ENCODE measurements at places on chromosomes 6 and 20.
A peak's percentile ranks its signal among the peaks of the same experiment; 100 is the strongest.

- H3K36me3 ChIP-seq, result peaks cover 30% of the 10 kb centered on the region
- no peaks in the 10 kb centered on the region for H3K4me1 ChIP-seq
- no peak overlapping the region for H3K27ac ChIP-seq
- no peak overlapping the region for H3K4me3 ChIP-seq
Measured at GRCh38 chr6:31888276-31889258, 8.9 kb downstream of the EHMT2 start.

DNA sequence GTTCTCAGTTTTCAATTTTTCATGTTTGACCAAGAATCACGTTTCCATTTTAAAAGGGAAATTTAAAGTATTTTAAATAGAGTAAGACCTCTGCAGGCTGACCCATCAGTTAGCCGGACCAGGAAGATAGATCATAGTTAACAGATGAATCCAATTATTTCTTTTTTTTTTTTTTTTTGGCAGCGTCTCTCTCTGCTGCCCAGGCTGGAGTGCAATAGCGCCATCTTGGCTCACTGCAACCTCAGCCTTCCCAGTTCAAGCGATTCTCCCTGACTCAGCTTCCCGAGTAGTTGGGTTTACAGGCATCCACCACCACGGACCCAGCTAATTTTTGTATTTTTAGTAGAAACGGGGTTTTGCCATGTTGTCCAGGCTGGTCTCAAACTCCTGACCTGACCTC lies 256.7 kb upstream of the CNR1 start:
- H3K27ac ChIP-seq, result no peak overlapping the region
- H3K4me1 ChIP-seq, result no peaks in the 10 kb centered on the region
- H3K4me3 ChIP-seq, result no peak overlapping the region

GRCh38 chr6:52498538-52499017 lies 78.3 kb downstream of the TRAM2 start:
- H3K27ac ChIP-seq, result peak overlapping the region; percentile 21

DNA sequence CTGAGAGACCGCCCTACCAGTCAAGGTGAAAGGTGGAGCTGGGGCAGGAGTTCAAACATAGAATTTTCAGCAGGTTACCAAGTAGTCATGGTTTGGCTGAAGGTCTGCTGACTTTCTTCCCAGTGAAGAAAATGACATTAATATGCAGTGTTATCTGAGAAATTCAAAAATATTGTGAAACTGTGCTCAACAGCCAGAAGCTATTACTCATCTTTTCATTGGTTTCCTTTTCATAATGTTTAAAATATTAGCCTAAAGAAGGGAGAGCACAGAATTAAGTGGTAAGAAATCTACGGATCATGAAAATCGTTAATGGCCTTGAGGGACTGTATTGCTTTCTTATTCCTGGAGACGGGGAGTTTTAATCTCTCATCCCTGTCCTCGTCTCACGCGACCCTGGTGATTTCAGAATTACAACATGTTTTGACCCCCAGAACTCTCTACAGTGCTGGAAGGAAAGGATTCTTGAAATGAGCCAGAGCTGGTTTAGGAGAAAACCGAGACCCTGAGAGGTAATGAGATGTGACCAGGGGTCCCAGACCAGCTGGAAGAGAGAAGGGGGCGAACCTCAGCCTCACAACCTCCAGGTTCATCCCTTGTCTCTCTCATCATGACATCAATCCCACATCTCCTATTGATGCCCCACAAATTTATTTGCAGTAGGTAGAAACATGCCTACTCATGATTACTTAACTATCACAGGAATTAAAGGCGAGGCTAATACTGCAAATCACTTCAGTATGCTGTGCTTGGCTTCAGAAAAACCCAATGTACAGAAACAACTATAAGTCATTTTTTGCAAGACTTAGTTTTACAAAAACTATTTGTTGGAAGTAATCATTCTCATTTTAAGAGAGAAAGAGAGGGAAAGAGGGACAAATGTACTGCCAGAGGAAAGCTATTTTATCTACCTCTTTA lies 209.5 kb downstream of the FNDC1 start:
- peak; percentile 6 for DNase-seq
- H3K36me3 ChIP-seq, result no peaks in the 10 kb centered on the region
- no peak overlapping the region for H3K27ac ChIP-seq
- no peaks in the 10 kb centered on the region for H3K4me1 ChIP-seq
- H3K27me3 ChIP-seq, result no peaks in the 10 kb centered on the region

- H3K4me1 ChIP-seq, result no peaks in the 10 kb centered on the region
- no peak overlapping the region for H3K27ac ChIP-seq
- H3K27me3 ChIP-seq, result no peaks in the 10 kb centered on the region
- H3K36me3 ChIP-seq, result no peaks in the 10 kb centered on the region
Measured at GRCh38 chr6:71157345-71157744, 131.3 kb upstream of the OGFRL1 start.

GRCh38 chr20:6490849-6491248 lies 276.6 kb upstream of the BMP2 start:
- H3K27me3 ChIP-seq, result no peaks in the 10 kb centered on the region
- H3K27ac ChIP-seq, result no peak overlapping the region
- H3K4me3 ChIP-seq, result no peak overlapping the region
- DNase-seq, result no peak
- H3K36me3 ChIP-seq, result no peaks in the 10 kb centered on the region
- no peaks in the 10 kb centered on the region for H3K4me1 ChIP-seq

DNA sequence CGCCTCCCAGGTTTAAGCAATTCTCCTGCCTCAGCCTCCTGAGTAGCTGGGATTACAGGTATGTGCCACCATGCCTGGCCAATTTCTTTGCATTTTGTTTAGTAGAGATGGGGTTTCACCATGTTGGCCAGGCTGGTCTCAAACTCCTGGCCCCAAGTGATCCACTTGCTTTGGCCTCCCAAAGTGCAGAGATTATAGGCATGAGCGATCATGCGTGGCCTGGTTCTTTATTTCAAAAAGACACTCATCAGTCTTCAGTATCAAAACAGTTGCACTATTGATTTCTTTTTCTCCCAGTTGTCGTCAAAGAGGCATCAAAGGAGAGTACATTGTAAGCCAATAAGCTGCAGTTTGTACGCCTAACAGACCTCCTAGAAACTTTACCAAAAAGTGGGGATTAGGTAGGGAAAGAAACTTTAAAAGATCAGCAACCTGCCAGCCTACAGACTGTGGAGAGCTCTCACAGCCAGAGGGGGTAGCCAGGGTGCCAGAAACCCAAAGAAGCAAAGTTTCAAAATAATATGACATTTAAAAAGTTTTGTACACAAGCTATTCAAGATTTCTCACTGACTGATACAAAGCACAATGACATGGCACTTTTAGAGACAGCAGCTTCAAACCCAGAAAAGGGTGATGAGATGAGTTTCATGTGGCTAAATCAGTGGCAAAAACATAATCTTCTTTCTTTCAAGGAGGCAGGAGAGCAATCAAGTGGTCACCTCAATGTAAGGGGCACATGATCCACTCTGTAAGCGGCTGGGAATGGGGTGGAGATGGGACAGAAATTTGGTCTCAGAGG lies 83.0 kb upstream of the RALY start:
- no peak overlapping the region for H3K4me3 ChIP-seq
- DNase-seq, result no peak
- peaks cover 6% of the 10 kb centered on the region for H3K4me1 ChIP-seq
- H3K27ac ChIP-seq, result no peak overlapping the region
- H3K36me3 ChIP-seq, result no peaks in the 10 kb centered on the region

DNA sequence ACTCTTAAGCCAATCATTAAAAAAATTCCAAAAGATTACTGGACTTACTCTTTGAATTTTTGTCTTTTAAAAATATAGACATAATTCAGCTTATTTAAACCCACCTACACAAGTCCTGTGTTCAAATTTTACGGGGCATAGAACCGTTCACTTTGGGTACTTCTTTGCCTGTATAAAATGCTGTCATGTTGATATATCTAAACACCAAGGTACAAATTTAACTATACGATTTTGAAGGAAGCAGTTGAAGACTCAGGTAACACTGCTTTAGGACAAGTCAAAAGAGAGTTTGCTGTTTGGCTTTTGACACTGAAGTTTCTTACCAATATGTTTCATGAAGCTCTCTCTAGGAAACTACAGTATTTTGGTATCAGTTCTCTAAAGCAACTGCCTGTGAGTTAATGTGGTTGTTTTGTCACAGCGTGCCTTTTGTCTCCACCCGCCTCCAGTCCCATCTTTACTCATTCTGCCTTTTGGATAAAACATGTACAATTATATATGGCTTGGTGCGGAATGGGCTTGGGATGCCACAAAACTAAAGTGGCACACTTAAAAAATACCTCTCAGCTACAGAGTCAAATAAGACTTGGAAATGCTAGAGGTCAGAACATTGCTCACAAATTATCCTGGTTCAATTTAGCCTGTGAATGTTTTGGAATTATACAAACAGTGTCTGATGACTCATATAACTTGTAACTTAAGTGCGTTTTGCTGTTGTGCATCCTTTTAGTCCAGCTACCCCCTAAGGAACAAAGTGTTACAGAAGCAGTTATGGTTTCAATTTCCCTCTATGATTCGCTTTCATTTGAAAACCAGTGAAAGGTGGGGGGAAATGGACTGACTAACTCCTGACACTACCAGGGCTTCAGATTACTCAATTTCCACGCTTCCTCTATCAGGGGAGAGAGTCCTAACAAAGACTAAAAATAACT lies 38.7 kb downstream of the RGS17 start:
- no peaks in the 10 kb centered on the region for H3K27me3 ChIP-seq
- H3K36me3 ChIP-seq, result no peaks in the 10 kb centered on the region
- H3K4me1 ChIP-seq, result peaks cover 4% of the 10 kb centered on the region

Data from fibroblast of lung (primary cell).